A172 (cell line): ENCODE measurements at places on chromosomes 3 and 15. TPM values are rescaled to one million over a fixed set of nuclear protein-coding genes. Genes with fewer than 3 reads are reported as not detected.
A peak's percentile ranks its signal among the peaks of the same experiment; 100 is the strongest.

DNA sequence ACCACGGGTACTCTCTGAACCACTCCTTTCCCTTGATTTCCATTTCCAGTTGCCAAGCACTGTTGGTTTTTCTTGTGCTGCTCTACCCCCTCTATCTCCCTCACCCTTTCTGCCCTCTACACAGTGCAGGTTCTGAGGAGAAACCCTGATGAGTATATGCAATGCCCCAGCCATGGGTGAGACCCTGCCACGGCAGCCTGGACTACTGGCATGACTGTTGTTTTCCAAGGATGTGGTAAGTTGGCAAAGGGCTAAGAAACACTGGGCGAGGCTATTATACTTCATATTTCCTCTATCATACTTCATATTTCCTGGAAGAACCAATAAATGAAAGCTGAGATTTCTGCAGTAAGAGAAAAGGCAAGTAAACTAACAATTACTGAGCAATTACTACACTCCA, 27.9 kb downstream of the CHAC1 start:
- no peak for DNase-seq

CCDC191 gene
- 5.6 and 7.0 TPM in 2 replicates for total RNA-seq

DNA sequence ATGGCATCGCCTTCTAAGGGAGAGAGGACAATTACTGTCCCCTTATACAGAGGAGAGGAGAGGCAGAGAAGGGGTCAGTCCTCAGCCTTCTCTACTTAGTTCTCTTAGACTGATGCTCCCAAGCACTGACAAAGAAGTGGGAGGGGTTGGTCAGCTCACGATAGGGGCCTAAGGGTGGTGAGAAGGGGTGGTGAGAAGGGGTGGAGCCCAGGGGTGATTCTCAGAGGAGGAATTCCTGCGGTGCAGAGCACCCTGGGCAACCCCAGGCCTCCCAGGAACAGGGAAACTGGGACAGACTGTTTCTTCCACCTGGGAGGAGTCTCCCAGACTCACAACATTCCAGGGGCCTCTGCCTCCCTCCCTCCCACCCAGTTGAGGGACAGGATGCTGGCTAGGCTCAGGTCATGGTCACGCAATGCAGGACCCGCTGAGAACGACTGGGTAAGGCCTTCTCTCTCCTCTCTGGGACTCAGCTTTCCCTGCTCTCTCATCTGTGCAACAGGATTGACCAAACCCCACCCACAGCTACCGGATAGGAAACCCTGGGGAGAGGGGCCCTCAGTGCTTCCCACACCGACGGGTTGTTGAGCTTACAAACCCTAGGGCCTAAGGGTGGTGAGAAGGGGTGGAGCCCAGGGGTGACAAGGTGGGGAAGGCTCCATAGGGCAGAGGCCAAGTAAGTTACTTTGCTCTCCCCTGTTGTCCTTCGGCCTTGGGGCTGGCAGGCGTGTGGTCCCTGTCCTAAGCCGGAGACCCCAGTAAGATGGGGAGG, 1.5 kb downstream of the TPRA1 start:
- DNase-seq: peak; percentile 73

GRCh38 chr15:69384626-69385598, 29.2 kb upstream of the KIF23 start:
- DNase-seq: no peak

POPDC2 gene
- total RNA-seq: not detected in 2 replicates

- no peak for DNase-seq
Measured at GRCh38 chr15:86483936-86484335, 404.3 kb downstream of the AGBL1 start.
